ENCODE measurements at places on chromosomes 5 and 9.

- no peak for DNase-seq
Measured at GRCh38 chr5:180133551-180133950, 62.0 kb upstream of the RNF130 start.

DNA sequence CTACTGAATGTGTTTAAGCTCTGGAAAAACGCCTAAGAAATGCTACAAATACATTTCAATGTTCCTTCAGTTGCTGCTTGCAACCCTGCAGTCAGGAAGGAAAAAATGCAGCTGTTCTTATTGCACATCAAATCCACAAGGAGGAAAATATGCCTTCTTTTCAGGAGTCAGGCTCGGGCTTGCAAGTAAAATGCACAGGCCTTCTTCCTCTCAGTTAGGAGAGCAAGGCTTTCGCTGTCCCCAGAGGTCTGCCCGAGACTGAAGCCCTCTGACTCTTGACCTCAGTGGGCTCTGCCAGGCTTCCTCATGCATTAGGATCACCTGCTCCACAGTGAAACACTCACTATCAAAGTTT is 899 bp upstream of the SHC3 start:
- DNase-seq = no peak

GRCh38 chr9:68706363-68707201 is 1.5 kb downstream of the PIP5K1B start:
- DNase-seq = no peak

DNA sequence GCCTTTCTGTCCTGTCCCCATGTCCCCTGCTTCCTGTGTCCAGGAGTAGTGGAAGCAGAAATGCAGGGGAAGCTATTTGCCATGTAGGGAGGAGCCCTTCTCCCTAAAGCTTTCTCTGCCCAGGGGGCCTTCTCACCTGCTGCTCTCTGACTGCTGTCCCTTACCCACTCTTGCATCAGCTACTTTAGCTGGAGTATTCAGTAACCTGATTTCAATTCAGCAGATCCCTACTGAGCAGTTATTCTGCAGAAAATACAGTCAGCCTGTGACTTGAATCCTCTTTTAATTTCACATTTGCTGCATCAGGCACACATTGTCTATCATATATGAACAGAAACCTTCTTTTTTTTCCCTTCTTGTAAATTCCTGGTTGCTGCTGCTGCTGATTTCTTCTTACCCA is 90.4 kb downstream of the MVB12B start:
- DNase-seq = no peak

GRCh38 chr5:71748360-71748759 is 29.3 kb downstream of the CARTPT start:
- peak; percentile 67 for DNase-seq

Measured in MCF 10A (cell line).